ENCODE measurements at places on chromosomes 6 and 20.

DNA sequence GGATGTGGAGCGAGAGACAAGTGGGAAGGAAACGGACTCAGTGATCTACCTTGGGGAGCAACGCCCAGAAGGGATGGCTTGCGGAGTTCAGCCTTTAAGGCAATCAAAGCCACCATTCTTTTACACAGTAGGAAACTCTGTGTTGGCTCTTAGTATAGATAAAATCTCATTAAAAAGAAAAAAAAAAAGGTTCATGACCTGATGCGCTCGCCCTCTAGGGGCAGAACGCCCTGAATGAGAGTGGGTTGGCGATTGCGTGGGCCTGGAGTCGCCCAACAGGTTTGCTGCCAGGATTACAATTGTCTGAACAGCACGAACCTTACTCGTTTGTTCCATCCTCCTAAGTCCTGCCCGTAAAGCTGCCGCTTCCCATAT is 1.2 kb downstream of the TPD52L1 start:
- no peak for DNase-seq

DNA sequence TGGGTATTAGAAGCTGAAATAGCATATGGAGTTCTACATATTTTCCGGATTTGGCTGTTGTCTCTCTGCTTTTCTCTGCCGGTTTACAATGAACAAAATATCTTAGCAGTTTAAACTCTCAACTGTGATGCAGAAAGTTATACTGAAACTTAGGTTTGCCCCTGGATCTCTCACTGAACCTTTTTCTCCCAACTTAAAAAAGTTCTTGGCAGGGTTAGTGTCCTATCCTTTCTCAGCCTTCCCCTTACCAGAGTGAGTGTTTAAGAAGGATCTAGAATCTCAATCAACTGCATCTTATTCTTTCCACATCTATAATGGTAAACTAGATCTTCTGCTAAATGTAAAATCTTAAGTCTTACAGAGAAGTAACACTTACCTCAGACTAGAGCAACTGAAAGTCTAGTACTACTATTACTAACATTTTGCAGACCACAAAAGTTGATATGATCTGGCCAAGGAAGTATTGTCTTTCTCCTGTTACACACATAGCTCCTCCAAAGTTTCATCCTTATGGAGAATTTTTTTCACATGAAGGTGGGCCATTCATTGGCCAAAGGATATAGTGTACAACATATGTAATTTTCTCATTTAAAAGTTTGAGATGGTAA is 392.3 kb upstream of the RUNX2 start:
- no peak for DNase-seq

DNA sequence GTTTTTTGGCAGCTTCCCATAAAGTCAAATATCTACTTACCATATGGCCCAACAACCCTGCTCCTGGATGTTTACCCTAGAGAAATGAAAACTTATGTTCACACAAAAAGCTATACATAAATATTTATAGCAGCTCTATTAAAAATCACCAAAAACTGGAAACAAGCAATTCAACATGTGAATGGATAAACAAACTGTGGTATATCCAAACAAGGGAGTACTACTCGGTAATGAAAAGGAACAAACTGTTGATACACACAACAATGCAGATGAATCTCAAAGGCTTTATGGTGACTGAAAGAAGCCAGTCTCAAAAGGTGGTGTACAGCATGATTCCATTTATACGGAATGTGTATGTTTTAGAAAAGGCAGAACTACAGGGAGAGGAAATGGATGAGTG is 48.4 kb downstream of the PREX1 start:
- DNase-seq, result no peak

DNA sequence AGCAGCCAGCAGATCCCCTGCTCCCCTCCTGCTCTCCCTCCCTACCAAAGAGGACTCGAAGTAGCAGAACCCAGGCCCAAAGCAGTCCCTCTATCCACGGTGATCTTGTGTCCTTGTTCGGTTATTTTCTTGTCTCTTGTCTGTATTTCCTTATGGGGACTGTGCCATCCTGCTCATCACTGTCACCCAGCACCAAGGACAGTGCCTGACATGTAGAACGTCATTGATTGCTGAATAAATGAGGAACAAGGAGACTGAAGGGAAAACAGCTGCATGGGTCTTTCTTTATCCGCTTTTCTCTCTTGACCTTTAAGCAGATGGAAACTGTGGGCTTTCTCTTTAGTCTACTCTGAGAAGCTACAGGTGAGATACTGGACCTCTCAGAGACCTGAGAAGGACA is 29.4 kb upstream of the ZNF831 start:
- DNase-seq, result no peak

DNA sequence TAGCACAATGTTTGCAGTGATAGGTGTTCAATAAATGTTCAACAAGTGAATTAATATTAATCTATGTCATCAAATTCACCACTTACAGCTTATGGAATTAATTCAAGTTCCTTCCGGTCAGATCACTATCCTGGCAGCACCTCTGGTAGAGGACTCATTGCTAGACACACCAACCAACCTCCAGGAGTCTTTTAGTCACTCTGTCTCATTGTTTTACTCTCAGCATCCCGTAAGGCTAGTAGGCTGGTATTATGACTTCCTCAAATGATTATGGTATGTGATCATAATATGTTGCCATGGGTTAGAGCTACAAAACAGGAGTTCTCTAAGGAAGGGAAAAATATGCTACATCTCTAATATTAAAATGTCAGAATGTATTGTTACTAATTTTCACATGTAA is 21.7 kb upstream of the MMS22L start:
- DNase-seq, result no peak

DNA sequence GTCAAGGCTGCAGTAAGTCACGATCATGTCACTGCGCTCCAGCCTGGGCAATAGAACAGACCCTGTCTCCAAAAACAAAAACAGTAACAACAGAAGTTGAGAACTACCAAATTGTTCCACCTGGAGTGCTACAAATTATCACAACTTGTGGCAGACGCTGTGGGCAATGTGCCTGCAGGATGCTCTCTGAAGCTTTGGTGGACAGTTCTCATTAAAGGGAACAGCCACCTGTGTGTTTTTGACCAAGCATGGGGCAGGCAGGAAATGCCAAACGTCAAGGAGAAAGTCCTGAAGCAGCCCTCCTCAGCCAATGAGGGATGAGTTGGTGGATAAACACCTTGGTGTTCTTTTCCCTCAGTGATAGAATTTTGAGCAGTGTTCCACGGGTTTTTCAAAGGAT is 15.8 kb downstream of the COX4I2 start:
- no peak for DNase-seq

DNA sequence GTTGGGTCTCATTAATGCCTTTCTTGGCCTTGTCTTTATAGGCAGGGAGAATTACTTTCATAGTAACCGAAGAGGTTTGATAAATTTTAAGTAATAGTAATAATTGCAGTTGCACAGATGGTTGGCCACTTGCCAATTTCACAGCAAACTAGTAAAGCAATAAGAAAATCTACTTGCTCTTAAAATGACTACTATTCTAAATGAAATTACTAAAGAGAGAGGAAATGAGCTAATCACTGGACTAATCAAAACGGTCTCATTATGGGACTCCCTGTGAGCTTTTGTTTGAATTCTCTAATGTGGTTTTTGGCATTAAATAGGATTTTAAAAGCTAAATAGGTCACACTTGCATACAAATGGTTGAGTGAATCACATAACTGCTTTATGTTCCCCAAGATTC is 227.4 kb upstream of the PLN start:
- DNase-seq, result no peak

DNA sequence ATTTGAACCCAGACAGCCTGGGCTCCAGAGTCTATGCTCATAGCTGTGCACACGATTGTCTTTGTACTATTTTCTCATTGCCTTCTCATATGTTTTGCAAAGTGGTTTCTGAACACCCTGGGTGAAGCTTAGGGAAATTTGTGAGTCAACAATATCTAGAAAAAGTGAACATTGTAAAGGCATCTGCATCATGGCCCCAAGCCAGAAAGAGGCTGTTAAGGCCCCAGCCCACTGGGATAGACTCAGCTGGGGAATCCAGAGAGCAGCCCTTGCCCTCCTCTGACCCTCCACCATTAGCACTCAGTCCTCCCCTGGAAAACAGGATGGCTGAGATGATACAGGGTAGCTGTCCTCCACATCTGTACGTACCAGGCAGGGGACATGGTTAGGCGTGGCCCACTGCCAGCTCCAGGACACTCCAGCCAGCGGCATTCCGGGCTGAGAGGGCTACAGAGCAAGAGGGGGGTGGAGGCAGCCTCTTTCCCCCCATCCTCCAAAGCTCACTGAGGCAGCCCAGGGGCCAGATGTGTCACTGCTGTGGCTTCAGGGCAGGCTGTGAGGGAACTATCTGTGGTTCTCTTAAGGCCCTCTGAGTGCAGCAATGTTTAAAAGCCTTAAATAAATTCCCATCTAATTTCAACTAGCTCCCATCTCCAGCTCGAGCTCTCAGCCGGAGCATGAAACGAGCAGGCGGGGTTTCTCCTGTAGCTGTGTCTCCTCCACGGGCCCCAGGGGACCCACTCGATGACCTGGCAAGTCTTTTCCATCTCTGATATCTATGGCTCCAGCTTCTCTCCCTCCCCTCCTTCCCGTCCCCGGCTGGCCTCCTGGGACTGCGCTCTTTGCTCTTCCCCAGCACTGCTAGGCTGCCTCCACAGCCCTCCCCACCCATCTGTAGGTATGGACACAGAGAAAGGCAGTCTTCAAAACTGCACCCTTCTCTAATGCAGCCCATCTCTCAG is 209.4 kb upstream of the LRFN2 start:
- DNase-seq, result no peak

- DNase-seq, result no peak
Measured at GRCh38 chr20:43541214-43541613, 17.6 kb upstream of the SGK2 start.
